ENCODE measurements at places on chromosomes 16 and 17.
A peak's percentile ranks its signal among the peaks of the same experiment; 100 is the strongest.

DNA sequence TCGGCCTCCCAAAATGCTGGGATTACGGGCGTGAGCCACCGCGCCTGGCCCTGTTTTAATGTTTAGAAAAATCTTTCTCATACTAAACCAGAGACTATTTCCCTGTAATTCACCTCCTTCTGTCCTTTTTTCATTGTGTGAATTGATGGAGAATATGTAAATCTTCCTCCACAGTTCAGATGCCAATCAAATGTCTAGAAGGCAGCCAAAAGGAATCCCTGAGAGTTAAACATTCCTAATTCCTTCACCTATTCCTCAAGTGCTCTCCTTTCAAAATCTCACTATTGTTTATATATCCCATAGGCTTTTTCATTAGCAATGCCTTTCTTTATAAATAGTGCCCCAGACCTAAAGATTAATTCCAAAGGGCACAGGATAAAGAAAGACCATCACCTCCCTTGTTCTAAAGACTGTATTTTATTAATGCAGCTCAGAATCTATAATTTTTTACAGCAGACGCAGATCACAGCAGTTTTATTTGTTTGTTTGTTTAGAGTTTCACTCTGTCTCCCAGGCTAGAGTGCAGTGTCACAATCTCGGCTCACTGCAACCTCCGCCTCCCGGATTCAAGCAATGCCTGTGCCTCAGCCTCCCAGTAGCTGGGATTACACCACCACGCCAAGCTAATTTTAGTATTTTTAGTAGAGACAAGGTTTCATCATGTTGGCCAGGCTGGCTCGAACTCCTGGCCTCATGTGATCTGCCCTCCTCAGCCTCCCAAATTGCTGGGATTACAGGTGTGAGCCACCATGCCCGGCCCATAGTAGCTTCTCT is 30.5 kb downstream of the COPZ2 start:
- DNase-seq: no peak

DNA sequence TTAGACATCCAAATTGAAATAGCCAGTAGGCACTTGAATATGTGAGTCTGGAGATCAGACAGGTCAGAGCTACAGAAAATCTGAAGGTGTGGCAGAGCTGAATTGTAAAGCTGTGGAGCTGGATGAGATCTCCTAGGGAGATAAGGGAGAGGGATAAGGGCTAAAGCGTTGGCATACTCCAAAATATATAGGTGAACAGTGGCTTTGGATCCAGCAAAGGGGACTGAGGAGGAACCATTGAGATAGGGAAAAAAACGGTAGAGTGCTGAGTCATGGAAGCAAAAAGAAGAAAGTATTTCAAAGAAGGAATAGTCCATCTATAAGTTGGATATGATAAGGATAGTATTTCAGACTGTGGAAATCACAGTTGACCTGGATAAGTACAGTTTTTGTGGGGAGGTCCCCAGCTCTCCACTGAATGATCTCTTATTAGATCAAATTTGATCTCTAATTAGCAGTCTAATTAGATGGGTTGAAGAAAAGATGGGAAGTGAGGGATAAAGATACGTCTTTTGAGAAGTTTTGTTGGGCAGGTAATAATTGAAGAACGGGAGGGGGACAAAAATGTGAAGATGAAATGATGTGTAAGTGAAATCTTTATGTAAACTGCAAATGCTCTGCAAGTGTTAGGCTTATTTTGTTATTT is 587 bp upstream of the DBF4B start:
- DNase-seq: no peak

DNA sequence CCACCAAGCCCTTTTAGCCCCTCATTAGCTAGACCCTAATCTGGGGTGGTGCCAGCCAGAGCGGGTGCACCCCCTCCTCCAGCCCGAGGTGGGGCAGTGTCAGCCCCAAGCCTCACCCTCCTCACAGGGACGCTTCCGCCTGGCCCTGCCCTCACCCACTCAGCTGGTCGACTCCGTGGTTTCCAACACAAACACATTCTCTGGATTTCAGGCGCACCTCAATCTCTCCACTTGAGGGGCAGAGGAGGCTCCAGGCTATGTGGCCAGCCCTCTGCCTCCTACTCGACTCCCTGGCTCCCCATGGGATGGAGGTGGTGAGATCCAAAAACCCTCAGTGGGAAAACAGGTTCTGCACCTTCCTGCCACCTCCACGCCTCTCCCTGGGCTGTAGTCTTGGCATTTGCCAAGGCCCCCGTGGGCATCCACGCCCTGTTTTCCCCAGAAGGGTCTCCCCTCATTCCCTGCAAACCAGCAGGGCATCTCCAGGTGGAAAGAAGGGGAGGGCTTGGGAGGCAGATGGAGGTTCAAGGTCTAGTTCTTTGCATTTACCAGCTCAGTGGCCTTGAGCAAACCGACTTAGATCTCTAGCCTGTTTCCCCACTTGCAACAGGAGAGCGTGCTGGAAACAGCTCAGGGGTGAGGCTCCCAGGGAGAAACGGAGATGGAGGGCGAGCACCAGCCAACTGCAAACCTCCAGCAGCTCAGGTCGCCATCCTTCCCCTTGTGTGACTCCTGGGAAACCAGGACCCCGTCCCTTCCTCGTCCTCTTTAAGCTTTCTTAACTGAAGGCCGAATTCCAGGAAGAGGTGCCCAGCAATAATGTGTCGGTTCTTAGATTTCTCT is 1.7 kb downstream of the EMP2 start:
- DNase-seq: no peak

DNA sequence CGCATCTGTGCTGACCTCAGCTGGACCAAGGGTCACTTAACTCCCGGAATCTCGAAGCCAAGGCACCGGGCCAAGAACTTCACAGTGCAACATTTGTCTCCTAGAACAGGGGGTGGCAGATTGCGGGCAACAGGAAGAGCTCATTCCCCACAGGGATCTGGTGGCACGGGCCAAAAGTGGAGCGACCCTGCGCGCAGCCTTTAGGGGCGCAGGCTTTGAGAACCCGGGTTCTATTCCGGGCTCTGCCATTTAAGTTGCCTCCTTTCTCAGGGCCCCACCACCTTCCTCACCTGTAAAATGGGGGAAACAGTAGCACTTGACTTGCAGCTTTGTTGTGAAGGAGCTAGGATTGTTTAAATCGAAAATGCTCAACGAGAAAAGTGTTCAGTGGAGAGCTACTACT is 651 bp downstream of the SHMT1 start:
- peak; percentile 15 for DNase-seq

- no peak for DNase-seq
Measured at GRCh38 chr17:78648293-78648692, 71.1 kb upstream of the DNAH17 start.

Measured in activated naive CD8-positive, alpha-beta T cell treated with anti-CD3 and anti-CD28 coated beads, Interleukin-2, amount 50 U/mL, for 24 hours (primary cell).